ENCODE measurements at places on chromosomes 5 and 9.

DNA sequence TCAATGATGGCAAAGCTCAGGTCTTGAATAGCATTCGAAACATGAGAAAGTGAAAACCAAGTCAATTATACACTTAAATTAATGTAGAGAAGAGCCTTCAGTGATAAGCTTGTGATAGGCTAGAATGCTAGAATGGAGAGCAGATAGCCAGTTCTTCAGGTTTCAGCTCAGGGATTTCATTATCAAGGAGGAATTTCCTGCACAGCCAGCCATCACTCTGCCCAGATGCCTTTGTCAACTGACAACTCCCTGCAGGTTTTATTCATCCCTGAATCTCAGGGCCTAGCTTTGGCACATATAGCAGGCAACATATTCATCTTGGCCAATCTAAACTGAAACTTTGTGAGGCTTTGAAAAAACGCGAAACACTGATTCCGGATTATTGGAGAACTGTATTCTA, 199.3 kb upstream of the CDH6 start:
- no peak for DNase-seq

- DNase-seq = no peak
Observed at GRCh38 chr9:97491216-97491999, 10.1 kb upstream of the TMOD1 start.

DNA sequence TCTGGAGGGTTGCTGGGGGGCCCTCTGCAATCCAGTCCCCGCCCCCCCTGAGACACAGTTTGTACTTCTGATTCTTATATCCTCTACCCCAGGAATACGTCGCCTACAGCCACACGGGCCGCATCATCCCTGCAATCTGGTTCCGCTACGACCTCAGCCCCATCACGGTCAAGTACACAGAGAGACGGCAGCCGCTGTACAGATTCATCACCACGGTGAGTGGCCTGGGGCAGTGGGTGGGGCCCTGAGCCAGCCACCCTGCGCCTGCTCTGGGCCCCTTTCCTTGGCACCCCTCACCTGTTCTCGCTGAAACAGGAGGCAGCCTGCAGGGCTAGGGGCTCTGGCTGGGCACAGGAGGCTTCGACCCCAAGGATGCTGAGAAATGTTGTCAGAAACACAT, 24.1 kb upstream of the RPL26L1 start:
- DNase-seq = no peak

DNA sequence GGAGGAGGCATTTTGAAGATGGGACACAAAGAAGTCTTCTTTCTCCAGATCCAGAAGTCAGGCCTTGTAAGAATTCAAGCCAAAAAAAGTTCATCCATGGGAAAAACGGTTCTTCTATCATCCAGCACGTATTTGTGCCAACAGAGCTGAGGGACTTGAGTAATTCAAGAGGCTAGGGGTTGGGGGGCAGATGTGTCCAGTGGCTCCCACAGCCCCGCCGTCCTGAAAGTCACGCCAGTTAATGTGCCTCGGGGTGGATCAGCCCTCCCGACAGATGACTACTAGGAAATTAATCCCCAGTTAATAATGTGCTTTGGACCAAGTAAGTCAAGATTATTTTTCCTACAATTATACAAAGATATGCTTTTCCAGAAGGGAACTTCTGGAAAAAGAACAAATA, 23.4 kb downstream of the NREP start:
- no peak for DNase-seq

All from stimulated activated CD8-positive, alpha-beta memory T cell treated with anti-CD3 and anti-CD28 coated beads, Interleukin-4, amount 100 ng/mL, for 4 hours (primary cell).